ENCODE measurements at places on chromosomes 3 and 15.

- DNase-seq, result no peak
Measured at GRCh38 chr15:42605796-42606195, 30.4 kb downstream of the STARD9 start.

GRCh38 chr3:151556596-151556995, 95.7 kb upstream of the IGSF10 start:
- no peak for DNase-seq

DNA sequence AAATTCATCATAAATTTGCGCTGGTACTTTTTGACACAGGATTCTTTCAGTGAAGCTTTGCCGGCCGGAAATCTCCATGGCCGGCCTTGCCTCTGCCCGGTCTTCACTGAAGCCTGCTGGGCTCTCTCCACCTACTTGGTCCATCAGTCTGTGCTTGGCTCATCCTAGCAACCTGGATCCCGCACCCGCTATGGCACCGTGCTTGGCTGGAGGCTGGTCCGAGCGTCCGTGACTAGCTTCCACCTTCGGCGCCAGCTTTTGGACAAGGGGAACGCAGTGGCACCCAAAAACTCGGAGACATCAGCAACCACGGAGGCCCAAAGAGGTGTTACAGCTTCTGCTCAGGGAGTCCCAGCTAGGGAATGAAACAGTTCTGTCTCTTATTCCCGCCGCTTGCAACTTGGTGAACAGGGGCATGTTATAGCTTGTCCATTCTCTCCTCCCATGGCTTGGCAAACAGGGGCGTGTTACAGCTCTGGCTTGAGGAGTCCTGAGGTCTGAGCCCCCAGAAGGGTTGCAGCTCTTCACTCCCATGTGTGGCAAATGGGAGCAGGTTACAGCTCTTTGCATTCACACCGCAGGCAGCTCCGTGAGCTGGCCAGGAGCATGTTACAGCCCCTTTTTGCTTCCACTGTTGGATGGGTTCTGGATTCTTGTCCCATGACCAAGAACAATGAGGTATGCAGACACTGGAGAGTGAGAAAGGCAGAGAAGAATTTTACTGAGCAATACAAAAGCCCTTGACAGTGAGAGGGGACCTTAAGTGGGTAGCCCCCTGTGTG, 204.2 kb downstream of the DIPK2A start:
- no peak for DNase-seq

DNA sequence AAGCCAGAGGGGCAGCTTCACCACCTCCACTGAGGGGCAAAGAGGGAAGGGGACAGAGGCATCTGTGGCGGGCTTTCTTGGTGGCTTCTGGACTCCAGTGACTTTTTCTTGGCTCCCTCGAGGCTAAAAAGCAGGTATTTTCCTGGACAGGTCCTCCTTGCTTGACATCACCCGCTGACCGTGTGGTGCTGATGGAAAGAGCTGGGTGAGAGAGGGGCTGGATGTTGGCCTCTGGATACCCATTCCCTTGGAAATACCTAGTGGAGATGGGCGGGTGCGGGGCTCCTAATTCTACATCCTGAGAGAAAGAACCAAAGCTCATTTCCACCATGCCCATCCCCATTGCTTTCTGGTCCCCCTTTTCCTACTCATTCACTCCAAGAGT, 47.1 kb upstream of the TSEN2 start:
- DNase-seq, result no peak

DNA sequence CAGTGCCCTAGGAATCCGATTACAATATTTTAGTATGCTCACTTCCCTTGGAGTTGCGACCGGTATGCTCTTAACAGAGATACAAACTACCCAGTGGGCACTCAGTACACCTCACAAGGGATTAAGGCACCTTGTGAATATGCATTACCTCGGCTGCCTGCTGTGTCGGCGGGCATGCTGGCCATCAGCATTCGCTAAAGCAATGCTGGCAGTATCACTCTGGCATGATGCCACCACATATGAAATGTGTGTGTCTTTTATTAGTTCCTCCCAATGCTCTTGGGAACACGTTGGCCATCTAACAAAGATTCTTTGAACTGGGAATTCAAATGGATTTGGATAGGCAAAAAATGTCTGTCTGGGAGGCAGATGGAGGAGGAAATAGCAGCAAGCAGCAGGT, 67.4 kb upstream of the FOXB1 start:
- no peak for DNase-seq

- DNase-seq, result no peak
Measured at GRCh38 chr3:70728311-70728710, 415.9 kb upstream of the MDFIC2 start.

GRCh38 chr3:36484386-36484785, 104.1 kb downstream of the STAC start:
- DNase-seq, result no peak

DNA sequence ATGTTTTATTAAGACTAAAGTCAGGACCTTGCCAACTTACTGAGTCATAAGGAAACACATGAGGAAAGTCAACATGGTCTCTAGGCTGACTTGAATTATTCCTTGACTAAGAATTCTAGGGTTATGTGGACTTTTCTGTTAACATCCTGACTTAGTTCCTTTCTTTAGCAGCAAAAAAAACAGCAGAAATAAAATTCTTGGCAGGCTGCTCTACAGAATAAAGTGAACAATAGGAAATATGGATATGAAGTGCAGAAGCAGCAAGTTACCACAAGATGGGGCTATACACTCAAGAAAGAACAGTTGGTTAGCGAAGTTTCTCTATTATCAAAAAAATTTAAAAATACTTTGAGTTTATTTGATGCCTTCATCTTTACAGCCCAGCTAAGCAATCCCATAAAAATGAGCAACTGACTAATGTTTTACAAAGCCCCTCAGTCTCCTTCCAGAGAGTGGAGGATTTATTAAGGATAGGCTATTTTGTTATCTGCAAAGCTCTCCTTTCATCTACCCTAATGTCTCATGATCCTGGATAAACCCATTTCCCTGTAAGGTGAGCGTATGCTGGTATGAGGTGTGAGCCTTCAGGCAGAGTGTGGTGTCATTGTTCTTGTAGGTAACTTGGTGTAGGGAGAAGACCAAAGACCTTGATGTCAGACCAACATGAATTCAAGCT, 23.1 kb upstream of the MCCC1 start:
- peak; percentile 40 for DNase-seq

GRCh38 chr15:79967298-79968182, 3.5 kb downstream of the BCL2A1 start:
- DNase-seq, result no peak

GRCh38 chr15:62726461-62726860, 316.1 kb upstream of the TPM1 start:
- DNase-seq, result no peak

DNA sequence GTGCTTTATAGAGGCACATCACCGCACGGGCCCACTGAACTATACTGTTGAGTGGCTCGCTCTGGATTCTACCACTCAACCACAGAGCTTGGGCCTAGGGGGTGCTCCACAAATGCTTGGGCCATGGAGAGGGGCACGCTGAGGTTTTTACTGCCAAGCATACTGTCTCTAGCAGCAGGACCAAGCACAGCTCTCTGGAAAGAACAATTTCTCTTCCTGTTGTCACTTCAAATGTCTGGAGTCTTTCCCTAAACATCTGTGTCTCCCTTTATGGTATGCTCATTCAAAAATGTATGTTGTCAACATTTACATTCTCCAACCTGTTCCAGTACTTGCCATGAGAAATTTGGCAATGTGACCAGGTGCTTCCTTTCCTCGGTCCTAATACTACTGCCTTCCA, 114.7 kb upstream of the TPM1 start:
- DNase-seq, result no peak

DNA sequence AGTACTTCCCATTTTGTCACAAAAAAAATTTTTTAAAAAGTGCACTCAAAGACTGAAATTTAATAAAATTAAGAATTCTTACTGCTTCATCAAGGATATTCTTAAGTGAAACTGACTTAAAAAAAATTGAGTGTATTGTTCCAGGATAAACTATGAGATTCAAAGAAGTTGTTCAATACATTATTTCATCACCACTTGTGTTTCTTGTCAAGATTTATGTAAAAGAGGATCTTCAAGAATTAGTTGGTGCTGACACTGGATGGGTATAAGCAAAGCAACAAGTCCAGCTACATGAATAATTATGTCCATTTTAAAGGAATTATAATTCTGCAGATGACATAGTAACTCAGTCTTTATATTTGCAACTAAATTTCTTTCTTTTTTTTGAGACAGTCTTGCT, 4.3 kb upstream of the AP4E1 start:
- no peak for DNase-seq

DNA sequence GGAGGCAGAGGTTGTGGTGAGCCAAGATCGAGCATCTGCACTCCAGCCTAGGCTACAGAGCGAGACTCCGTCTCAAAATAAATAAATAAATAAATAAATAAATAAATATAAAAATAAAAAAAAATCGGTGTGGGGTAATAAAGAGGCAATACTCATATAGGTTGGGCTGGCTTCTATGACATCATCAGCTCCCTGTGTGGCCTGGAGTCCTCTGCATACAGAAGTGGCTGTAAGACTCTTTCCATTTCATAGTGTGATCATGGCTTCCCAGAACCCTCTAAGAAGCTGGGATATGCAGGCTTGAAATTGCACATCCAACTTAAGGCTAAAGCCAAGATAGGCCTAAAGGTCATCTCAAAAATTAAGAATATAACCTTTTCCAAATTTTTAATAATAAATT, 101.6 kb downstream of the ZIC4 start:
- DNase-seq, result no peak

- DNase-seq, result no peak
Measured at GRCh38 chr3:187975561-187976364, 178.2 kb upstream of the LPP start.

DNA sequence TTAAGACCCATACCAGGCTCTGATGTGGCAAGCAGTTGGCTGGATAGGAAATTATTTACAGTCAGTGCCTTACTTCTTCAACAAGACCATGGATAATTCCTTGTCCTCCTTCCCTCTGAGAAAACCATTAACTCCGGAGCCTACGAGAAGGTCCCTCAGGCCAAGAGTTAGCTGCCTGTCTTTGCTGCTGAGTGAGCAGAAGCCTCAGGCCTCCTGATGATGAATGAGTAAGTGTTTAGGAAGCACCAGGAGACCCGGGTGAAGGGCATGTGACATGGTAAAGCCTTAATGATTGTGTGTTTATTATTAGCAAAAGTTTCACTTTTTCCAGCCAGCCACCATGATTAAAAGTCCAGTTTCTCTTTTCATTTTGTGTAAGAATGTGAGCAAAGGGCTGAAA, 174.9 kb upstream of the TOPAZ1 start:
- no peak for DNase-seq

GRCh38 chr3:180827171-180827570, 85.3 kb upstream of the FXR1 start:
- DNase-seq, result no peak

GRCh38 chr3:7607083-7607482, 746.2 kb downstream of the GRM7 start:
- DNase-seq, result no peak
